ENCODE measurements at places on chromosomes 7 and 10. TPM values are rescaled to one million over a fixed set of nuclear protein-coding genes. Genes with fewer than 3 reads are reported as not detected.

DNA sequence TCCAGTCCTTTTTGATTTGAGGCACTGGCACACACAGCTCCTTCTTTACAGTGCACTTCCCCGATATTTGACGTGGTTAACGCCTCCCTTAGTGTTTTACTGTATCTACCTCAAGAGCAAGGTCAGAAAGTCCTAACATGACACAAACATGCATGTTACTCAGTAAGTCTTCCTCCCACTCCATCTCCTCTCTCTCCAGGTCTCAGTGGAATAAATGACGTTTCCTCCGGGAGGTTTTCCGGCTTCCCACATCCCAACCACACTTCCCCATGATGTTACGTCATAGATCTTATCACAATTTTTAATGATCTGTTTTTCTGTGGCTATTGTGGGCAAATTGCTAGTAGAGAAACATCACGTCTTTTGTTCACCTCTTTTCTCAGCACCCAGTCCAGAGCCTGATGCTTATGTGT, 165.7 kb downstream of the PTPN20 start:
- DNase-seq: no peak

Gene CDC14C
- total RNA-seq: not detected

- DNase-seq: no peak
Observed at GRCh38 chr7:106795084-106795876, 69.8 kb upstream of the PIK3CG start.

Gene FGFBP3
- total RNA-seq: 0.69 TPM

DNA sequence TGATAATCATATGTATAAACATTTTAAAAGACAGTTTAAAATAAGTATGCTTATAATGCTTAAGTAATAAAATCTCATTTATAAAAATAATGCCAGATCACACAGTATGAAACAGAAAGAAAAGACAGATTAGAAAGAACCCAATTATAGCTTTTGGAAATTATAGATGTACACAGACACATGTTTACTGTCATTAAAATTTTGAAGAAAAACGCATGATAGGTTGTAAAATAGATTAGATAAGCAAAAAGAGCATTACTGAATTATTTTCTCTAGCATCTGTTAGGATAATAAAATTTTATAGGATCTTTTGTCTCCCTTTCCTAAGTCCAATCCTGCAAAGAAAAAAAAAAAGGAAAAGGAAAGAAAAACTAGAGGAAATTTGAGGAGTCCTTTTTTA, 1107.3 kb upstream of the LRRN3 start:
- DNase-seq: no peak
